ENCODE measurements at places on chromosomes 2 and 18.

DNA sequence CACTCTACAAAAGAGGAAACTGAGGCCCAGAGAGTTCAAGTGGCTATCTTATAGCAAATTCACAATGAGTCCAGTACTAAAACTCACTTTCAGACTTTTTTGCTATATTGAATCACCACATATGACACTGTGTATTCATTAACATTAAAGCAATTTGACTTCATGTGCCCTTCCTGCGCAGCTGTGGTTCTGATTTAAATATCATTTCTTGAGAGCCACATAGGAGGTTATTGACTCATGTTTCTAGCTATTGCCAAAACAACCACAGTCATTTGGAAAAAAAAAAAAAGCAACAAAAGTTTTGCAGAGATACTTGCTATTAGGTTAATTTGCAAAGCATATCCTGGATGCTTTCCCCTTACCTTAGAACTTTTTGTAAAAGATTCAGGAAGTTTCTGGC is 341.2 kb downstream of the PIK3C3 start:
- H3K36me3 ChIP-seq, result no peaks in the 10 kb centered on the region
- H3K4me1 ChIP-seq, result no peaks in the 10 kb centered on the region
- no peak overlapping the region for H3K4me3 ChIP-seq
- H3K27ac ChIP-seq, result no peak overlapping the region

DNA sequence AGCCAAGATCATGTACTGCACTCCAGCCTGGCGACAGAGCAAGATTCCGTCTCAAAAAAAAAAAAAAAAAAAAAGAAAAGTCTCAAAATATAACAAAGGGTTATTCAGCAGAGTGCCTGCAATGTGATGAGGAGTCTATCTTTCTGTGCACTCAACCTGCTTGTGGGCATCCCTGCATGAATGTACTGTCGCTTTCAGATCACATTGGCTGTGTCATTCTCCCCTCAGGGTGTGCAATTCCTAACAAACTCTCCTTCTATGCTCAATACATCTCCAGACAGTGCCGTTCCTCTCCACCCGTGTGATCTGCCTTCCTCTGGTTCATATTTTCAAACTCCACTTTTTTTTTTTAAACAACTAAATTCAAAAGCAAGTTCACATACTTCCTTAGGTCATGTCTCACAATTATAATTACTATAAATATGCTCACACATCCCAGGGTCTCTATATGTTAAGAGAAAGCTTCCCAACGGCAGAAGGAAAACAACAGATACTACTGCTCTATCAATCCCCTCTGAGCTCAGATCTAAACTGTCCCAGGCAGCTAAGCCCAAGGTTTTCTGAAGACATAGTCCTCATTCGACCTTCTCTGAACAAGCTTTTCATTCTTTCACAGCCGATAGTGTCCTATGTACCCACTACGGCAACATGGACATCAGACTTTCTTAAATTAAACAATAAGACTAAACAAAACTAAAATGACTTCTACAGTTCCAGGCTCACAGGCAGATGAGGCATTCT is 35.2 kb downstream of the PTMA start:
- no peak overlapping the region for H3K4me3 ChIP-seq
- no peak for DNase-seq

DNA sequence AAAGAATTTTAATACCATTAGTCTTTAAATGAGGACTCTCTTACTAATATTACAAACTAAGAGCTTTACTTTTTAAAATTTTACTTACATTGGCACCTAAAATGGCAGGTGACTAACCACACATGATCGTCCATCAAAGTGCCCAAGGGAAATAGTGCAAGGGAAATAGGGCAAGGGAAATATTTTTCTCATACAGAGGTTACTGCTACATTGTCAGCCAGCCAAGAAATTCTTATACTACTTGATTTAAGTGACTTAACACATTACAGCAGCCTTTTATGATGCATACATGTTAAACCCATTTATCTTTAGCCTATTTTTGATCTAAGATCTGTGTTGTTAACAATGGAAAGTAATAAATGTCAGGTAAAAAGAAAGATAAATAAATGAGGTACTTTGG is 587.2 kb upstream of the PKDCC start:
- H3K4me3 ChIP-seq, result no peak overlapping the region
- no peaks in the 10 kb centered on the region for H3K4me1 ChIP-seq
- H3K36me3 ChIP-seq, result no peaks in the 10 kb centered on the region
- no peak for DNase-seq
- H3K27ac ChIP-seq, result no peak overlapping the region

GRCh38 chr2:15913146-15913545 is 27.2 kb upstream of the MYCN start:
- no peaks in the 10 kb centered on the region for H3K27me3 ChIP-seq
- no peak overlapping the region for H3K27ac ChIP-seq
- H3K4me1 ChIP-seq, result peaks cover 3% of the 10 kb centered on the region

DNA sequence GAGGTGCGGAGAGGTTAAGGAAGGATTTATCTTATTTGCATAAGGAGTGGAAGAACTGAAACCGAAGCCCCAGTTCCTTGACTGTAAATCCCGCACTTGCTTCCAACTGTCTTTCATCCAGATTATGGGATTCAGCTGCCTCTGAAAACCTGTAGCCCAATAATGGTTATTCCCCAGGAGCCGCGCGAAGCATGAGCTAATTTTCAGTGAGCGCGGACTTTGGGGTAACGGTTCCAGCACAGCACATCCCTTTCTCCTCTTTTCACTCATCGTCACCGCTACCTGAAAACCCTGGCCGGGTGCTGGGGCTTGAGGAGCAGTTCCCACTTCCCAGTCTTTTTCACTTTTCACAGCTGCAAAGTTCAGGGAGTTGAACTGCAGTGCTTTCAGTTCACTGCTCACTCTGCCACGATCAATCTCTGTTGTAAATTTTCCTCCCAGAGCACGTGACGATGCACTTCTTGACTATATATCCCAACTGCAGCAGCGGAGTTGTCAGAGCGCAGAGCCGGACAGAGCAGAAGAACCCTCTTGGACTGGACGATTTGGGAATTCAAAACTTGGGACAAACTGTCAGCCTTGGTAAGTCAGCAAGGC is at the start of gene KCNE4:
TSS of gene KCNE4 (plus strand) at position 498 of the 597 bp plus-strand sequence. CDS start 641 bp downstream, outside the sequence.
- no peaks in the 10 kb centered on the region for H3K27me3 ChIP-seq
- H3K36me3 ChIP-seq, result no peaks in the 10 kb centered on the region
- DNase-seq, result peak; percentile 37
- H3K4me3 ChIP-seq, result peak within 1 kb of the TSS; percentile 52
- peaks cover 10% of the 10 kb centered on the region for H3K4me1 ChIP-seq

Measured in adrenal gland (tissue), 19 donors.